ENCODE measurements at places on chromosomes 2 and 18.

DNA sequence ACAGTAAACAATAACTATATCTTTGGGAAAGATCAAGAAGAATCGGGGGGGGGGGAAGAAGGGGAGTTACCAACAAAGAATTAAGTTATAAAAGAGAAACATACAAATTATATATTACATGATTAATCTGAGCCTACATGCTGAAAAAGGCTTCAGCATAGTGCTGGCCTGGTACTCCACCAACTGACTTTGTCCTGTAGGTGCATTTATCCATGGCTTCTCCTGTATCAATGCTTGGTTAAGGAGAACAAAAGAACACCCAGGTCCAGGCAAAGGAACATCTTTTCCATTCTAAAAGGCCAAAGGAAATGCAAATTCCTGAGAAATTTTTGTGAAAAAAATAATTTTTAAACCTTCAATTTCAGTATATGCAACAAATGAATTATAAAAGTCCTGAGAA, 24.2 kb downstream of the RPRD1A start:
- no peak for DNase-seq

- DNase-seq: no peak
These were observed 197.4 kb upstream of the FAM98A start for GRCh38 chr2:33796511-33796910.

- no peak for DNase-seq
These were observed 36.9 kb downstream of the KCTD18 start for GRCh38 chr2:200472853-200473464.

DNA sequence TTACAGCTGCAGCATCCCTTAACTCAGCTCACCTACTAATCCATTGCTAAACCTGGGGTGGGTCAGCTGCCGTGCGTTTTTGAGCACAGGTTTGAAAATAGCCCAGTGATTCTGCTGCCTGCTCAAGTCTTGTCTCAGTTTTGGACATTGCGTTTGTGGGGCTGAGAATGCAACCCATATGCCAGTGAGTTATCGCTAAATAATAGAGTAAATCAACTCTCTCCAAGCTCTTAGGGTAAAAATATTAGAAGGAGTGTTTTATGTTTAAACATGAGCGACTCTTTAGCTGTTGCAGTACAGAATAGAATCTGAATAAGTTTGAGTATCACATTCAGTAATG, 2.1 kb downstream of the TSHZ1 start:
- no peak for DNase-seq

GRCh38 chr2:111659361-111660333, 224.3 kb downstream of the ANAPC1 start:
- DNase-seq: no peak

DNA sequence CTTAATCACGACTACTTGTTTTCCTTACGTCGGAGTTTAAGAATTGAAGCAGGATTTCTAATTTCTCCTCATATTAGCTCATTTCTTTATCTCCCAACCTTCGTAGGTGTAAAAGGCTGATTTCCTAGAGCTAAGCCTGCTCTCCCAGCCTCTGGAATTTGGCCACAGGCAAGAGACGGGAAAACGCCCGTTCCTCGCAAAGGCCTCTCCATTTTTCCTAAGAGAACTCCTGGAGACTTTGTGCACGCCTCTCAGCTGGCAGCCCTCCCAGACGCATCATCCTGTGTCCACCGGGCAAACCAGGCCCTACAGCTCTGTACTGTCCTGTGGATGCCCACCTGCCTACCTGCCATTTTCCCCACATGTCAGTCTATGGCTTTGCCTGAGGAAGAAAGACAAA, 106.3 kb downstream of the FTCDNL1 start:
- no peak for DNase-seq

- no peak for DNase-seq
These were observed 18.4 kb downstream of the KIAA2012 start for GRCh38 chr2:202091476-202091875.

- no peak for DNase-seq
These were observed at the start of gene PROM2 for GRCh38 chr2:95274291-95275150. TSS of gene PROM2 (plus strand) at chr2:95274449. CDS start at chr2:95274586, 137 bp downstream.

DNA sequence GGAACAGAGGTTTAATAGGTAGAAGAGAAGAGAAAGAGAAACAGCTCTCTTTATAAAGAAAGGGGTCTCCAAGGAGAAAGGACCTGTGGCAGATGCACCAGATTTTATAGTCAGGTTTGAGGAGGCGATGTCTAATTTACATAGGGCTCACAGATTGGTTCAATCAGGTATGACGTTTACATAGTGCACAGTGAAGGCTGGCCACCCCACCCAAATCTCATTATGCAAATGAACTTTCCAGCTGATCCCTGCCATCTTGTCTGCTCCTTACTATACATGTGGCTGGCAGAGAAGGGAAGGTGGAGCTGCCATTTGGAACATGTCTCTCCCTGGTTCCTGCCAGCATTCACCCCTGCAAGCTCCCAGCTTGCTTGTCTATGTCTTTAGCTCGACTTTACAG, 557.8 kb downstream of the SUCLG1 start:
- DNase-seq: no peak

DNA sequence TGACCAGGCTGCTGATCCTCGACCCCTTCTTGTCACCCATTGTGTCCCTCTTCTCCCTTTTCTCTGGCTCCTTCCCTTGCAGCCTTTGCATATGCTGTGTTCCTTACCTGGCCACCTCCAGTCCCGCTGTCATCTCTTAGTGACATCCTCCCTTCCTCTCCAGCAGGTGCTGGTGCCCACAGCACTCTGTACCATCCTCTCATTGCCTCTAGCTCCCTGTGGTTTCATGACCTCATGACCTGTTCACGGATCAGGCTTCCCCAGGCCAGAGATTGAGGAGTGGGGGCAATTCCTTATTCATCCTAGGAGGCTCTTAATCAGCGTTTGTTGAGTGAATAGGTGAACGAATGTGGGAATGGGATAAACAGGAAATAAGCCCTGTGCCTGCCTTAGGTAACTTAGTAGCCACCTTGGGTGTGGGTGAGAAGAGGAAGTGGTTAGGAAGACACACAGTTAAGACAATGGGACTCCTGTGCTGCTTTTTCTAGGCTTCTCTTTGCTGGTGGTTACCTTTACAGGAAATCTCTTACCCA, 35.5 kb downstream of the ITGA6 start:
- no peak for DNase-seq

- DNase-seq: no peak
These were observed 32.5 kb downstream of the GREB1 start for GRCh38 chr2:11566383-11566782.

DNA sequence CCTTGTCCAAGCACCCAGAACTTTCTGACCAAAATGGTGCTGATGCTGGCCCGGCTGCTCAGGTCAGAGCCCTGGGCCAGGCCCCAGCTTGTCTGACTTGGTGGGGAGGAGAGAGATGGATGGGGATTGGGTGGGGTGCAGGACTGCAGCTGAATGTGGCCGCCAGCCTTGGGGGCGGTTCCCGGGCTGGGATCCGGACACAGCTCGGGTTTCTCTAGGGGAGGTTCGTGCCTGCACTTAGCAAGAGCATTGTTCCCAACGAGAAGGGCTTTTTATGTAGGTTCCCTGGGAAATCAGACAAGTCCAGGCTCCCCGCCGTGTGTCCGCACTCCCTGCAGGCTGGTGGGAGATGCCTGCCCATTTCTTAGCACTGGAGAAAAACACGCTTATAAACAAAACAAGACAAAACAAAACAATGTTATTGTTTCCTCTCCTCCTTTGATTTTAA, 50.5 kb upstream of the HS6ST1 start:
- no peak for DNase-seq

DNA sequence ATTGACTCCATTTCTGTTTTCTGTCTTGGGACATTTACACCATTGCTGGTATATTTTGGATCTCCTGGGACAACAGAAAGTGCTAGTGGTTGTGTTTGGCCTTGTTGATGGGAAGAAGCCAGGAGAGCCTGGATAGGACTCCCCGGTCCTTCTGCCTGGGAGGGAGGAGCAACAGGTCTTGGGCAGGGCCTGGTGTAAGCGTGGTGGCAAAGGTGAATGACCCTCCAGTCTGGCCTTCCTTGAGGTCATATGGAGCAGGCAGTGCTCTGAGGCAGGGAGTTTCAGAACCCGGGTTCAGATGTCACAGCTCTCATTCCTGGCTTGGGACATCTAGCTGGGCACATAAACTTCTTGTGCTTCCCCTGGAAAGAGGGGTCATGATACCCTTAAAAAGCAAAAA, 56.0 kb upstream of the RBM44 start:
- DNase-seq: no peak

DNA sequence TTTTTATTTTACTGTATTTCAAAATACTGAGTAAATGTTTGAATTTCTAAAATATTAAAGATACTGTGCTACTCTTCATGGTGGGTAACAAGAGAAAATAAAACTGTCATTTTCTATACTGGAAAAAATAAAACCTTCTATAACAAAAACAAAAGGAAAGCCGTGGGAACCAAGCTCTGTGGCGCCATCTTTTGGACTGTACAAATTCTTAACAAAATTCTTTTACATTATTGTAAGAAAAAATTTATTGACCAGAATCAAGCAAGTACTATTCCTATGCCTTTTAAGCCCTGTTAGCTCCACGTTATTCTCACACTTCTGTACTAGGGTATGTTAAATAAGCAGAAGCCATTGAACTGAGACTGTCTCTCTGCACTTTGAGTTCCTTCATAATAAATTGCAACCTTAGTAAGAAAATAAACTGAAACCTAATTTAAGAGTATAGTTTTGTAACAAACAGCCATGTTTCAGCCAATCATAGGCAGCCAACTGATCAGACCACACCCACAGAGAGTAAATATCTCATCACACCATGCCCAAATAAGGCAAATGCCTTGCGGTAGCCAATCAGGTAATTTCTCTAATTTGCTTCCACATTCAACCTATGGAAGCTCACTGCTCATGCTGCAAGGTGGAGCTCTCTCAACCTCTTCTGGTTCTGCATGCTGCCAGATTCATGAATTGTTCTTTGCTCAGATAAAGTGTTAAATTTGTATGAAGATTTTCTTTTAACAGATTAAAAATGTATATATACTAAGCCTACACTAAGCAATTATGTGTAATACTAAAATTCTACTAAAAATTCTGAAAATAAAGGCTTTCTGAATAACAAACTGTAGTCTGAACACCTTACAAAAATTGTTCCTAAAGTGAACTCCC, 42.2 kb downstream of the HIBCH start:
- DNase-seq: peak; percentile 12

DNA sequence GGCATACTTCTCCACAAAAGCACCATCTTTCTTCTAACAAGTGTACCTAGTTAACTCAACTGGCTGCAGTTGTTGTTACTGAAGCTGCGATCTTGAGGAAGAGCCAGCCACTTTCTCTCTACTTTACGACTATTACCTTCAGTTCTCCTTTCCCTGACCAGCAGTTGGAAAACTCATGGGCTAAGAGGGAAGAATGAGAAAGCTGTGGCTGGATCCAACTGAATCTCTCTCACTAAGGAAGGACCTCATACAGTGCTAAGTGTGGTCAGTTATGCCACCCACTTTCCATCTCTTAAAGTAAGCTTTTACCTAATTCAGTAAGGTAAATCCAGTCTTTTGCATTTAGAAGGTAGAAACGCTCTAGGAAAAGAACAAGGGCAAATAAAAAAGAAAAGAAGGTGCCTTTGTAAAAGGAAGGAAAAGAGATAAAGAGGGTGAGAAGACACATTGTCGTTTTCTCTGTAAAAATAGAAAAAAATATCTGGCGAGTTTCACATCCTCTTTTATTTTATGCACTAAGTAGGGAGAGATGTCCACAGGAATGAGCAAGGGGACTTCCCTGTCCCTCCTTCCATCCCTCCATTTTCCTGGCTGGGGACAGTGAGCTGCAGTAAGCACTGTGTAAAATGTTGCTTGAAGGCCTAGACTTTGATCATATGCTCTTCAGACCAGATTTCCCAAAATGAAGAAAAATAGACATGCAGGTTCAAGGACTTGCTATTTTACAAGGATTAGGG, 73.4 kb downstream of the PLEKHM3 start:
- no peak for DNase-seq

DNA sequence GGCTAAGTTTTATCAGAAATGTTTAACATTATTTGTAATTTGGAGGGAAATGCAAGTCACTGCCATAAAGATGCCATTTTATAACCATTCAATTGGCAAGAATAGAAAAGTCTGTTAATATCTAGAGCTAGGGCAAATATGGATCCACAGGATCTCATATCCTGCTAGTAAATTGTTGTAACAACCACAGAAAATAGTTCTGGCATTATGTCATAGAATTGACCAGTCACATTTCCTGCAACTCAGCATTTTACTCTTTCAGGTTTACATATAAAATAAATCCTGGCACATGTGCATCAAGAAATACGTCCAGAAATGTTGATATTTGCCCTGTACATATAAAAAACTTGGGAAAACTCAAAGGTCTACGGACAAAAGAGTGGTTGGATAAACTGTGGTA, 32.9 kb downstream of the OSBPL6 start:
- no peak for DNase-seq

DNA sequence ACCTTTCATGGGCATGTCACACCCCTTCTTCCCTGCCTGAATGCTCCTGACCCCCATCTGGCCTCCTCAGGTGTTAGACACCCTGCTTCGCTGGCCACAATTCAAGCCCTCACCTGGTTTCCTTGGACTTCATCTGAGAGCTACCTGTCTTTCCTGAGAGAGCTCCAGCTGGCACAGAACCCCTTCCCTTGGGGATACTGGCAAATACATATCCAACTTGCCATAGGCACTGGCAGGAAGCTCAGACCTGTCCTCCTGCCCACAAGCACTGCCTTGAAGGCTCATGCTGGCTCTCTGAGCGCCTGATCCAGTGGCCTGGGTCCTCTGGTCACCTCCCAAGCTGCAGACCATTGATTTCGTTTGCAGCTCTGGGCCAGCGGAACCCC, 74.1 kb upstream of the MAP4K3 start:
- no peak for DNase-seq

DNA sequence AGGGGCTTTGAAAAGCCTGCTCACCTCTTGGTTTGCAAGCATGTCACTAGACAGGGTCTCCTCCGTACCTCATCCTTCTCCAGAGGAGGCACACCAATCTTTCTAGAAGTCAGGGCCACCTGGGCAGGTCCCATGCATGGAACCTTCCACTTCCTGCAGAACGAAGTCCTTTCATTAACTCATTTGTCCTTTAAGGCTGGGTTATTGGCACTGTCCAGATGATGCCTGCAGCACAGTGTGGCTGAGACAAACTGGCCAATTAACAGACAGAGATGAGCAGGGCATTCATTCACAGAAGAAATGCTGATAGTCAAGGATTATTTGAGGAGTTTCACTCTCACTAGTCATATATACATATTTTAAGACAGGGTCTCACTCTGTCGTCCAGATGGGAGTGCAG, 245.3 kb downstream of the TFCP2L1 start:
- DNase-seq: no peak

GRCh38 chr2:7937082-7937481, 744.8 kb upstream of the ID2 start:
- no peak for DNase-seq

- DNase-seq: no peak
These were observed 726.4 kb upstream of the CDH2 start for GRCh38 chr18:28903306-28903705.

- no peak for DNase-seq
These were observed 67.8 kb downstream of the MYT1L start for GRCh38 chr2:2263196-2263829.

Data from HEK293T (cell line).